ENCODE measurements at places on chromosomes 1 and 21.

DNA sequence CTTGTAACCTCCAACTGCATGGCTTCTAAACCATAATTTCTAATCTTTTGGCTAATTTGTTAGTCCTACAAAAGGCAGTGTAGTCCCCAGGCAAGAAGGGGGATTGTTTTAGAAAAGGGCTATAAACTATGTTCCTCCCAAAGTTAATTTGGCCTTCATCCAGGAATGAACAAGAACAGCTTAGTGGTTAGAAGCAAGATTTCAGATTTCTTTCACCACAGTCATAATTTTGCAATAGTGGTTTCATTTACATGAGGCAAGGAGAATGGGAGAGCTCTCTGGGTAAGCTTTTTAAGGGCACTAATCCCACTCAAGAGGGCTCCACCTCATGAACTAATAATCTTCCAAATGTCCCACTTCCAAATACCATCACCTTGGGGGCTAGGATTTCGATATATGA is 1353.9 kb downstream of the NCAM2 start:
- no peak for DNase-seq

GRCh38 chr1:63046539-63046938 is 262.6 kb downstream of the ATG4C start:
- no peak for DNase-seq

GRCh38 chr1:246580497-246581370 is 14.5 kb downstream of the CNST start:
- DNase-seq, result no peak

DNA sequence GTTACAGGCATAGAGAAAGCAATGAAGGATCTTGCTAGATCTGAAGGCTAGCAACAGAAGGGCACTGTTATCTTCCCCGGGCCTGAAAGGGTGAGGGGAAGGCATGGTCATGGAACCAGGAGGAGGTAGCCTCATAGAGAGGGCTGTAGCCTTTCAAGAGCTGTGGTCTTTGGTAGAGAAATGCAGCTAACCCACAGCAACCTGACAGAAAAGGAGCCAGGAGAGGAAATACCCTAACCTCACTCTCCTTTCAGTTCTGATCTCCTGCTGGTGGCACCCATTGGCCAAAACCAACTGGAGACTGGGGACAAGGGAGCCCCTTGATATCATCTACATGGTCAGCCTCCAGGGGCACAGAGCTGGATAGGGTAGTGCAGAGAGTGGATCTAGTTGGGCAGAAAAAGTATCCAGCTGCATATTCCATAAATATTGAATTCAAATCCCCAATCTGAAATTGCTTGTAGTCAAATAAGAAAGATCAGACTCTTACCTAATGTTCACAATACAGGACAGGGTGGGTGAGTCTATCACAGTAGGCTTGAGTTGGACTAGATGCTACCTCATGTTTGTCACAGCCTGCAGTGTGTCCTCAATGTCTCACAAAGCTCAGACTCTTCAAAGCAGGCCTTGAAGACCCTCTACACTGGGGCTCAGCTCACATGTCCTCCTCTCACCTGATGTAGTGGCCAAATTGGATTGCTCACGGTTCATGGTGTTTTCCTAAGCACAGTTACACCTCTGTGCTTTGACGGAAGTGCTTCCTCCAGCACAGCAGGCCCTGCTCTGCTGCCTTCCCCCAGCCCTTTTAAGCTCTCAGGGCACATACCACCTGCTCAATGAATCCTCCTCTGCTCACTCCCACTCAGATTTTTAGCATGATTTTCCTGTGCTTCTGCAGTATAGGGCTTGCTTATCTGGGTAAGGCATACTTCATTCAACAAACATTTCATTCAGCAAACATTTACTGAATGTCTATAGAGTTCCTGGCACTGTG is 74.1 kb upstream of the JUN start:
- DNase-seq, result no peak

DNA sequence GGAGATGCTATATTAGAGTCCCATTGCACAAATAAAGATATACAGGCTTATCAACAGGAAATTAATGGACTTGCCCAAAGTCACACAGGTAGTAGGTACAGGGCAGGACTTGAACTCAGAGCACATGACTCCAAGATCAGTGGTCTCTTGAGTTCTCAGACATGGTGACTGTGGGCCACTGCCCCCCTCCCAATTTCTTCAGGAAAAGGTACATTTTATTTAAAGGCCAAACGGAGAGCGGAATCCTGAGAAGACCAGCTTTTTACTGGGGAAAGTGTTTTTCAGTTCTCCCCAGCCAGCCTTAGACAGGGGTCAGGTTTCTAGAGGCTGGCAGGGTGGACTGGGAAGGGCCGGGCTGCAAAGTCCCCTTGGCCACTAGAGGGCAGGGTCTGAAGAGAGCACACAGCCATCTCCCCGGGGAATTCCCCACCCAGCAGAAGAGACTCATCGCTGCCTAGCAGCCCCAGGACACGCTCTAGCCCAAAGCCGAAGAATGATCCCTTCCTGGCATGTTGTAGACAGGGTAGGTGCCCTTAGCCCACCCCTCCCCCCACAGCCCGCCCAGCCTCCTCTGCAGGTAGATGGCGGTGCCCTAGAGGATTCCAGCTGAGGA is 29.7 kb downstream of the ACP6 start:
- peak; percentile 64 for DNase-seq

All from T-helper 2 cell (primary cell).